Bronchial epithelial cell (primary cell): ENCODE measurements at places on chromosomes 13 and 19. TPM values are rescaled to one million over a fixed set of nuclear protein-coding genes. Genes with fewer than 3 reads are reported as not detected.
A peak's percentile ranks its signal among the peaks of the same experiment; 100 is the strongest.

DNA sequence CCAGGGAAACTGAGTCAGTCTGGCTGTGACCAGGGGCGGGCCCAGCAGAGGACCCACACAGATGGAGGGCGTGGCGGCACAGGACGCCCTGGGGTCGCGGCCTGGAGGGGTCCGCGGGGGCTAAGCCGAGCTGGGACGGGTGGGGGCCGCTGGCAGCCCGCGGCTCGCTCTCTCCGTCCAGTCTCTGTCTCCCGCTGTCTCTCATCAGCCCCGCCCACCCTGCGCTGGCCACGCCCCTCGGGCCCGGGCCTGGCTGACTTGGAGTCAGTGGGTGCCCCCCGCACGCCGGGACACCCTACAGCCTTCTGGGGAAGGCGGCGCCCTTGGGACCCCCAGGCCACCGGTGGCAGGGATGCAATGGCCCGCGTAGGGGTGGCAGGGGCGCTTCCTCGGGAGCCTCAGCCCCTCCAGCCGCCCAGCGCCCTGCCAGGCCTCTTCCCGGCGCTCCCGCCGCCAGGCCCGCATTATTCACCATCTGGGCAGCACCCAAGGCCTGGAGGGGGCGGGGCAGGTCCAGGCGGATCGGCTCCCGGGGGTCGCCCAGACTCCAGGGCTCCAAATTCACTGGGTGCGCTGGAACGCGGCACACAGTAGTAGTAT lies at the start of gene TBXA2R:
Gene TBXA2R (minus strand): TSS at position 186 of the 600 bp plus-strand sequence. CDS start 6,241 bp downstream, outside the sequence.
- peak; percentile 18 for DNase-seq

- no peak for DNase-seq
Measured at GRCh38 chr13:77437267-77437666, 98.2 kb upstream of the SCEL start.

- no peak for DNase-seq
Measured at GRCh38 chr13:112781881-112782361, 92.1 kb downstream of the ATP11A start.

- DNase-seq, result no peak
Measured at GRCh38 chr19:17468302-17469091, 1.8 kb upstream of the SLC27A1 start.

GRCh38 chr19:38862321-38863059 lies 12.7 kb upstream of the HNRNPL start:
- DNase-seq, result no peak

GRCh38 chr13:21638319-21639282 lies 32.3 kb upstream of the FGF9 start:
- peak; percentile 90 for DNase-seq

DNA sequence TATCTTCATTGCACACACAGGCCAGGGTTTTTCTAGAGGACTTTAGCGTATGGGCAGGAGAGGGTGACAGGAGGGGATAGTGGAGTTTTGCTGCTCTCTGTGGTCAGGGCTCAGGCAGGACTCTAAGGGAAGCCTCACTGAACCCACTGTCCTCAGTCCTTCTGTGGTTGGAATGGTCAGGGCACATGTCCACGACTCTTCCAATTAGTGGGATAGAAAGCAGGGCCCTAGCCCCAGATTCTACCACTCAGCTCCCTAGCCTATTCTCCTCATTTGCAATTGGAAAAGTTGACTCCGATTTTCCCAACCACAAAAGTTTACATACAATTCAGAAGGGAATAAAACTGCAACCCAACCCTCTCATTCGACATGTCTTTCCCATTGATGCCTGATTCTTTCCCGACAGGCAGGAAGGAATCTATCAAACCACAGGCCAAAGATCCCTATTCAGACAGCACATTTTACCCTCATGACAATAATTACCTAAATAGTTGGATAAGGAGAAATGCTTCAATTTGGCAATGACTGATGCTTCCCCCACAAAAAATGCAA lies 38.2 kb downstream of the TGDS start:
- DNase-seq, result no peak

- peak; percentile 75 for DNase-seq
Measured at GRCh38 chr13:30340331-30341250, 33.2 kb upstream of the KATNAL1 start.

Gene ADGRE3
- not detected in 2 replicates for total RNA-seq

Gene LATS2
- total RNA-seq, result 5.3 and 6.9 TPM in 2 replicates

Gene RNF126
- total RNA-seq, result 28.3 and 42.6 TPM in 2 replicates
